ENCODE measurements at places on chromosomes 11 and 22.

DNA sequence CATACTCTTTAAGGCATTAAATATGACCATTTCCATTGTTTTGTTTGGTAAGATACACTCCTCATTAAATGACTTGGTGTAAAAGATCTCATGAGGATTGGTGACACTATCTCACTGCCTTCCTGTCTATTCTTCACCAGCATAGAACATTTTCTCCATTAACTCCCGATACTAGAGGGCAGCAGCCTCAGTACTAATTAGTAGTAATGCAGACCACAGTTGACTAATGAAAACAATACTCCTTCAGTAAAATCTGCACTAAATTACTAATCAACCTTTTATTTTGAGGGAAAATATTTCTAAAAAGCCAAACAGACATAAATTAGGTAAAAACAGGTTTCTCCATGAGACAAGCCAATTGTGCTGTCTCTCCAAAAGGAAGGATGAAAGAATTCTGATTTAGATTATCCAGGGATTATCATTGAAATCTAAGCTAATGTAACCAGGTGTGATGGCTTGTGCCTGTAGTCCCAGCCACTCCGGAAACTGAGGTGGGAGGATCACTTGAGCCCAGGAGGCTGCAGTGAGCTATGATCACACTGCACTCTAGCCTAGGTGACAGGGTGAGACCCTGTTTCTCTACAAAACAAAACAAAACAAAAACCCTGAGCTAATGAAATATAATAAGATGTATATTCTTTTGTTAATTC is 9.4 kb downstream of the PGM2L1 start:
- peak; percentile 50 for DNase-seq

DNA sequence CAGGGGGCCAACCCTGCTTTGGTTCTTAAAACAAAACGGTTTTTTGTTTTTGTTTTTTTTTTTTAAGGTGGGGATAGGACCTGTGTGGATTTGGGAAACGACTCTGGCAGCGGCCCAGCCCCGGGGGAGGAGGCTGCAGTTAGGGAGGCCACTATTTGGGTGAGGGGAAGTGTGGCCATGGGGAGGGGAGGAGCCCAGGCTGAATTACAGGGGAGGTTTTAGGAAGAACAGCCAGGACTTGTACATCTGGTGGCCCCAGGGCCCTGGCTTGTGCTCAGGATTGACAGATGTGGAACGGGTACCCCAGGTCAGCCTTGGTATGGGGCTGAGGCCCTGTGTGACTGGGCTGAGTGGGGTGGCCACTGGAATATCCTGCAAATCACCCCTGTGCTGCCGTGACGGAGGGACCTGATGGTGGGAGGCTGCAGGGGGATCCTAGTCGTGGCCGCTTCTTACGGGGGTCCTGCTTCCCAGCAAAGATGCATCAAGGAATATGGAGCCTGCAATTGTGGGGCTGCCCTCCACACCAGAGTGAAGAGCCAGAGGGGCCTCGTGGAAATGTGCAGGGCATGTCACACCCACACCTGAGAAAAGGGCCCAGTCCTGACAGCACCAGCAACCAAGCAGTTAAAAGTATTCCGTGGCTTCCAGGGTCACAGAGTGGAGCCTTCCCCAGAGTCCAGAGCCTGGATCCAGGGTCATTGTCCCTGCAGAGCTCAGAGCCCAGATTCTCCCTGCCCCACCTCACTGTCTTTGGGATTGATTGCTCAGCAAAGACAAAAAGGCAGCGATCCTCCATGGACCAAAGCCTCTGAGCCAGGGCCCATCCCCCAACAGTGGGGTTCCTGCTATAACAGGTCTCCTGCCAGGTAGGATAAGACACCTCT is 55.2 kb upstream of the WNT7B start:
- DNase-seq, result no peak

DNA sequence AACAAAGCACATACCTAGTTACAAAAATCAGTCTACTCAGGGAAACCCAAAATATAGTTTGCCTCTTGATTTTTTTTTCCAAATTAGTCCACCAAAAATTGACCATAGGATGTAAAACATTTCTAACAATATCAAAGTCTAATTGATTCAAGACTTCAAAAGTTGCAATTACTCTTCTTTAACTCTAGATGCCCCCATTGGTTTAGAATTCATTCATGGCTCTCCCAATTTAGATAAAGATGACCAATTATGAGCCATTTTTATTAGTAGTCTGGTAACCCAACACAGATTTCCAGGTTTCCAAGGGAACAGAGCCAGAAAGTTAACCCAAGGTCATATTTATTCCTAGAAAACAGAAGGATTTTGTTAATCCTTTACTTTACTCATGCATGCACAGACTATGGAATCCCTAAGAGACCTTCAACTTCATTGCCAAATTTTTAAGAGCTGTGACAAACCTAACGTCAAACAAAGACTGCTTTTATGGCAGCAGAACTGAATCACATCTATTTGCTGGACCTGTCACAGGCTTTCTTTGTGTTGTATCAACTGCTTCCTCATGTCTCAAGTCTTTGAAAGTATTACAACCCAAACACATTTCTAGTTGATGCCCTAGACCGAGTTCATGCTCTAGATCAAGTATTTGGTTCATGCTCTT is 55.3 kb downstream of the C22orf42 start:
- DNase-seq, result no peak

DNA sequence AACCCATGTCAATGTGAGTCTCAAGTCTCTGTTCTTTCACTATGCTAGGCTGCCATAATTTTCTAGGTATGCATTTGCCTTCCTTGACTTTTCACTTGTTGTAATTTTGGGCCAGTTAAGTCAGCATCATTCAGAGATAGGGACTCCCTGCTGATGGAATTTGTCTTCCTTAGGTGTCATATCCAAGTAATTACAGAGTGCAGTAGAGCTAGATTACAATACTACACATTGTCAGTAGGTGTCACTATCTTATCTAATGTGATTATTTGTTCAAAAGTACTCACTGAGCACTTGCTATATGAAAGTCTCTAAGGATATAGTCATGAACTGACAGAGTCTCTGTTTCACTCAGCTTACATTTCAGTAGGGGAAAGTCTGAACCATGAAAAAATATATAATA is 25.0 kb upstream of the SYN3 start:
- DNase-seq, result no peak

- DNase-seq, result no peak
These were observed 69.1 kb downstream of the C11orf87 start for GRCh38 chr11:109490953-109491635.

DNA sequence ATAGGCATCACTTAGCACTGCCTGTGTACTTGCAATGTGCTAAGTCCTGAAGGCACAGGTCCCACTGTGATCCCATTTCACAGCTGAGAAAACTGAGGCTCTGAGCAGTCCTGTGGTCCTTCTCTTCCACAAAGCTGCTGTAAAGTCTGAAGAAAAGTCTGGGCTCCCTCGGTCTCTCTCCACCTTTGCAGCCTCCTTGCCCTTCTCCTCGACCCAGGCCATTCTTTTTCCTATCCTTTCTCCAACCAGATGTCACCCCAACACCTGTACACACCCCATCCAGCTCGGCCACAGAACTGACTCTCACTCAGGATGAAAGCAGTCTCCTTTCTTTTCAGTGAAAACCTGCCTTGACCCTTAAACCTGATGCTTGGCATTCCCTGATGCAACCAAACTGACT is 42.6 kb upstream of the SYT13 start:
- no peak for DNase-seq

- DNase-seq, result no peak
These were observed 85.8 kb downstream of the EFCAB6 start for GRCh38 chr22:43726322-43726721.

DNA sequence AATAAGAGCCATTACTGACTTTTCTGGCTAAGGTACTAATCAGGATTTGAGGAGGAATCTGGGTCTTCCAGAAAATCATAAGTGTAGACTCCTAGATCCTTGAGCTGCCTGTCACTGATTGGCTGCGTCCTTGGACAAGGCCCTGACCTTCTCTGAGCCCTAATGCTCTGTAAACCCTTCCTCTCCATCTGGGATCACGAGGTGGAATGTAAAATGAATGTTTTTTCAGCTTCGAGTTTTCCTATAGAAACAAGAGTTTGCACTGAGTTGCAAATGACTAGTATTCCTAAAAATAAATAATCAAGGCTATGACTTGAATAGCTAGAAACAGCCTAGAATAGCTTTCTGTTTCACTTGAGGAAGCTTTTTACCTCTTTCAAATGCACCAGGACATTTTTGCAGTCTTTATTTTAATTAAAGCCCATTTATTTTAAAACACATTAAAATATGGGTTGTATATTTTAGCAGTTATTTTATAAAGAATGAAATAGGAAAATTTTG is 1.1 kb upstream of the DIXDC1 start:
- DNase-seq, result no peak

DNA sequence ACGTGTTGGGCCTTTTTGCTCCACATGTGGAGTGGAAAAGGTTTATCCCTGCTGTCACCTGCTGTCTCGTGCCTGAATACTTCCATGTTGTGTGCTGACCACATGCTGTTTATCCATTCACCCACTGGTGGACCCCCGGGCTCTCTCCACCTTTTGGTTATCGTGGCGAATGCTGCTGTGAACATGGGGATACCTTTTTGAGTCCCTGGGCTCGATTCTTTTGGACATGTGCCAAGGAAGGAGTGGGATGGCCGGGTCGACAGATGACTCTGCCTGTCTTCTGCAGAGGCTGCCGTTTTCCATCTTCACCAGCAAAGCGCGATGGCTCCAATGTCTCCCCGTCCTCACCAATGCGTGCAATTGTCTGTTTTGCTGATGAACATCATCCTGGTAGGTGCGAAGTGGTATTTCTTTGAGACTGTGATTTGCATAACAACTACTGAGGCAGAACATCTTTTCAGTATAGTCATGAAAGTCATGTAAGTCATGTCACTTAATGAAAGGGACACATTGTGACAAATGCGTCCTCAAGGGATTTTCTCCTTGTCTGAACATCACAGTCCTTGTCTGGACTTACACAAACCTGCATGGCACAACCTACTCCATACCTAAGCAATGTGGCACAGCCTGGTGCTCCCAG is 758.7 kb downstream of the BRD1 start:
- DNase-seq, result no peak

GRCh38 chr11:129960216-129961214 is 42.1 kb downstream of the PRDM10 start:
- DNase-seq, result no peak

DNA sequence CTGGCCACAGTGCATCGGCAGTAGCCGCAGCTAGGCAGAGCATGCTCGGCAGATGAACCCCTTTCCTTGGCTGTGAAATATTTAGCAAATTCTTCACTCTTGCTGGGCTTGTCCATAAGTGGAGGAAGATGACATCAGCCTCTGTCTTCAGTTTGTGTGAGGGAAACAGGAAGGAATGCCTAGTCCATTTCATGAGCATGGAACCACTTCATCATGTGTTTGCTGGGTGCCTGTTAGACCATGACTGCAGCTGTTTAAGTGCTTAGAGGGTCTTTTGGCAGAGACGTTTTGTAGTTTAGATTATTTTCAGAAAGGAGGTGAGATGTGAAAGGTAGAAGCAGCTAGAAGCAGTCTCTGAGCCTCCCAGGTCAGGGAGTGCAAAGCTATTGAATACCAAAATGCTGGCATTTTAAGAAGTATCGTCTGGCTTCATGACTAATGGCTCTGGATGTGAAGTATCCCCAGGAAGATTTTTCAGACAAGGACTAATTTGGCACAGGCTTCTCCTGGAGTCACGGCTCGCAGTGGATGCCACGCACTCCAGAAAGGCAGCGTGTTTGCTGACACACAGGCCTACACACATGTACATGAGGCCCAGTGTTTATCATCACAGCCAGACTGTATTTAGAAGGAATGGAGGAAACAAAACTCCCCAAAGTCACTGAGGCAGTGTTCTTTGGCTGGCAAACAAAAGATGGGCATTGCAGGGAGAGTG is 43.1 kb upstream of the GRAMD1B start:
- DNase-seq, result no peak

GRCh38 chr11:122746050-122746478 is 90.5 kb downstream of the UBASH3B start:
- no peak for DNase-seq

- no peak for DNase-seq
These were observed 86.1 kb upstream of the WNT7B start for GRCh38 chr22:46062971-46063631.

DNA sequence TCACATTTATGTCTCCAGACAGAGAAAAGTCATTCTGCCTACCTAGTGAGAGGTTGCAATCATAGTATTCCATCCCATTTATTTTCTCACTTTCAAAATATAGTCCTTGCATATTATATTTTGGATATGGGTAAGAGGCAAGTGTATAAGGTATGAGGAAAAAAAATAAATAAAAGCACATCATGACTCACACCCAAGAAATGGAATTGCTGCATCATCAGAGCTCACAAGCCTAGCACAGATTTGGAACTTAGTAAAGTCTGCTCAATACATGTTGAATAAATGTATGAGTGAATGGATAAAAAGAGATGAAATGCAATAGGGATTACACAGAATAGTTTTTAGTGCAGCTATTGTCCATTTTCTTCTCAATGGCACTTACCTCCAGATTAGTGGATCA is 2.5 kb upstream of the OR51G1 start:
- no peak for DNase-seq

DNA sequence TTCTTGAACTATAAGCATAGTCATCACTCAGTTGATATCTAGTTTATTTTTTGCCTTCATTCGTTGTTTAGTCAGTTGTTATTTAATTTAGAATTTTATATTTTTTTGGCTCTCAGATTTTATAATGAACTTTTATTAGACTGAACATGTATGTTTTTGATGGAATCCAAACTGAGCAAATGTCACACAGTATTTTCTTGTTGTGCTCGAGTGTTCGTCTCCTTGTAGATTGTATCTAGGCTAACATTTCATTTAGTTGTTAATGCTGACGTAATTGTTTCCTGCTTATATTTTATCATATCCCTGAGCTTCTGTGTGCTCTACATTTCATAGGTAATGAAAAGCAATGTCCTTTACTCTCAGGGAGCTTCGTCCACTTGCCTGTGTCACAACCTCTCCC is 286.2 kb downstream of the TMEM135 start:
- DNase-seq, result no peak

DNA sequence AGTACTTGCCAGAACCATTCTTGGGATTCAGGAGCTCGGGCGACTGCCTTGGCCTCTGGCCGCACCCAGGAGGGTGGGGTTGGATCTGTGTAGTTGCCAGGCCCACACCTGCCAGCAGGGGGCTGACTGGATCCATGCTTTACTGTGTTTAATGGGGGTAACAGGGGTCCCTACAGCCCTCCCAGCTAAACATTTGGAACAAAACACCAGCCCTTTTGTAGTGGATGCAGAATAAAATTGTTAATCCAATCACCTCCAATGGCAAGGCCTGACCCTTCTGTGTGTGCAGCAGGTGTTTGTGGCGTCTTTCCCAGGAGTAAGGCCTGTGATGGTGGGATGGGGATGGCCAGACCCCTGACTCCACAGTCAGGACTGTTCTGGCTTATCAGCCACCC is 22.5 kb downstream of the SUN2 start:
- DNase-seq, result peak; percentile 27

GRCh38 chr11:2807025-2807681 is 78.4 kb downstream of the CDKN1C start:
- DNase-seq, result no peak

- DNase-seq, result no peak
These were observed 67.6 kb downstream of the UBASH3B start for GRCh38 chr11:122723106-122723505.

GRCh38 chr11:69035946-69036340 is 12.8 kb upstream of the TPCN2 start:
- DNase-seq, result no peak

All from stimulated activated CD8-positive, alpha-beta memory T cell treated with anti-CD3 and anti-CD28 coated beads, Interleukin-12 subunit alpha, Interleukin-12 subunit beta, amount 100 ng/mL, for 1 hour (primary cell).